Femur (tissue), 1 donor: ENCODE measurements at places on chromosomes 4 and X.

DNA sequence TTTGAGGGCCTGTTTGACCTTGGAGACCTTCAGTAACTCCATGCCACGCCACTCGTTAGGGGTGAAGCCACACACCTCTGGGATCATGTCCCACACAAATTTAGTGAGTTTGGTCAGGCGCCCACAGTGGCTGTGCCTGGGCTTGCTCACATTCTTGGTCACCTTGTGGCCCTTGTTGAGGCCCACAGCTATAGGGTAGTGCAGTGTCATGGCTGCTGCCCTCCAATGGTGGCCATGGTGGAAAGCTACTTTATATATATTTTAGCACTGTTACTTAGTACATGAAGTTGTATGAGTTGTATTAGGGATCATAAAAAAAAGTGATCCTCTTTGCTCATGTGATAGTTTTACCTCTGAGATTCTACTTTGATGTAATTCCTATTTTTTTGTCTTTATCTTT lies 985 bp upstream of the CXCL11 start:
- no peak for DNase-seq

DNA sequence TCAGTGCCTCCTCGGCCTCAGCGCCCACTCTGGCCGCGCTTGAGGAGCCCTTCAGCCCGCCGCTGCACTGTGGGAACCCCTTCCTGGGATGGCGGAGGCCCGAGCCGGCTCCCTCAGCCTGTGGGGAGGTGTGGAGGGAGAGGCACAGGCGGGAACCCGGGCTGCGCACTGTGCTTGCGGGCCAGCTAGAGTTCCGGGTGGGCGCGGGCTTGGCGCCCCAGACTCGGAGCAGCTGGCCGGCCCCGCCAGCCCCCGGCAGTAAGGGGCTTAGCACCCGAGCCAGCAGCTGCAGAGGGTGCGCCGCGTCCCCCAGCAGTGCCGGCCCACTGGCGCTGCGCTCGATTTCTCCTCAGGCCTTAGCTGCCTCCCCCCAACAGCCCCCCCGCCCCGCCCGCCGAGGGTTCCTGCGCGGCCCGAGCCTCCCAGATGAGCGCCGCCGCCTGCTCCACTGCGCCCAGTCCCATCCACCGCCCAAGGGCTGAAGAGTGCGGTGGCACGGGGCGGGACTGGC lies 1137.0 kb downstream of the PCDH18 start:
- no peak for DNase-seq

DNA sequence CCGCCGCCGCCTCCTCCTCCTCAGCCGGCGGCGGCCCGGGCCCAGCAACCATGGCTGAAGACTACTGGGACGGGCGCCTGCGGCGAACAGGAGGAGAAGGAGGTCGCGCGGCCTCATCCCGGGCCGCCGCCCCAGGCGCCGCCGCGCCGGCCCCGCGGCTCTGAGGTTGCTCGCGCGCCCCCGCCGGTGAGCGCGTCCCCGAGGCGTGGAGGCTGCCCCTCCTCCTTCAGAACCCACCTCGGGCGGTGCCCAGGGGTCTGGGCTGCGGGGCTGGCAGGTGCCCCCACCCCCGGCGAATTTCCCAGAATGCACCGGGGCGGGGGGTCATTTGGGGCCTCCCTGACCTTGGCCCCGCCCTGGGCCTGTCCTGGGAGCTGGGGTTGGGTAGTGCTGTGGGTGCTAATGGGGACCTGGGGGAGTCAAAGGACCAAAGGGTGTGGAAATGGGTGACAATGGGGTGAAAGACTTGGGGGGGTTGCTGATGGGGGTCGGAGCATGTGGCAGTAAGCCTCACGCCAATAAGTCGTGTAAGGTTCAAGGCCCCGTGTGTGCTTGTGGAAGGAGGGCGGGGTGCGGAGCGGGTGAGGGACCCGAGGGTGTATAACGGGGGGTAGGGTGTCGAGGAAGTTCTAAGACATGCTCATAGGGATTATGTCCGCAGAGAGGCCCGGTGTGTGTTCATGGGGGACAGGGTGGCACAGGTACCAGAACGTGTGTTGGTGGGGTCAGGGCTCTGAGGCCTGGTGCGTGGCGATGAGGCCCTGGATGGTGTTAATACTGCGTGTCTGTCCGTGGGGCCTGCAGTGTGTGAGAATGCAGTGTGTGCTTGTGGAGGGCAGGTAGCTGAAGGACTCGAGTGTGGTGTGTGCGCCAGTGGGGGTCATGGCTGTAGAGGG lies 687 bp downstream of the CDK16 start:
- peak; percentile 69 for DNase-seq

- DNase-seq, result no peak
Measured at GRCh38 chr4:164169591-164169990, 584.3 kb upstream of the SMIM31 start.

- no peak for DNase-seq
Measured at GRCh38 chr4:97317201-97317600, 826.1 kb downstream of the STPG2 start.

- DNase-seq, result no peak
Measured at GRCh38 chrX:103061486-103061885, 2.5 kb downstream of the BEX1 start.

- no peak for DNase-seq
Measured at GRCh38 chrX:56343664-56344063, 111.5 kb downstream of the KLF8 start.

GRCh38 chr4:147360301-147360700 lies 120.6 kb upstream of the EDNRA start:
- DNase-seq, result no peak

GRCh38 chrX:637660-638481 lies 7.3 kb downstream of the SHOX start:
- no peak for DNase-seq

GRCh38 chr4:10171055-10171454 lies 54.5 kb upstream of the WDR1 start:
- DNase-seq, result no peak

DNA sequence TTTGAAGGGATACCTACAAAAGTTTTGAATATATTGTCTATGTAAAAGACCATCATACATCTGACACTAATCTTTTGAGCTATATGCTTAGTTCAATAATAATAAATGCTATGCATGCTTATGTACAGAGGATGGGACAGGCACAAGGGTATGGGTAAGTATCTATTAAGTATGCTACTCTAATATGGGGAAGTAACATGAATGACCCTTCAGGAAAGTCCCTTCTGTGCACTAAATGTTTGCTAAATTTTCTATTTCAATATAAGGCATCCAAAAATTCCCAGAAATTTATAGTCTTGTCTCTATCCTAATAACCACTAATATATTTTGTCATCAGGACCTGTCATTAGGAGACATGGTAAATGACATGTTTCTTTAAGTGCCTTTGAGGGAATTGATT lies 19.0 kb downstream of the ATP8A1 start:
- DNase-seq, result no peak

DNA sequence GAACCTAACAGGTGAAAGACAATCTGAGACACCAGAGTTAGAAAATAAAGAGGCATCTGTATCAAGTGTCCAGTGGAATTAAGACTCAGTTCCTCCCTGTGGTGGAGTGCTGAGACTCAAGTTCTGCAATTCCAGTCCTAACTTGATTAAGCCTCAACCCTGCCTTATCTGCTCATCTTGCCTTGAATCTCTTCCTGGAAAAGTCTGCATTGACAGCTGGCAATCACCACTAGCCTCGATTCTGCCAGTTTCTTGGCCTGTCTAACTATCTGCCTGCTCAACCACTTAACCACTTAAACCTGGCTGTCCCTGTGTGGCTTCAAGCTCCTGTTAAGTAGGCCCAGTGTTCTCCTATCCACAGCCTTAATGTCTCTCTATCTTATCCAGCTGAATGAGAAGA lies 22.4 kb upstream of the NEIL3 start:
- DNase-seq, result no peak

GRCh38 chr4:24917076-24917856 lies 4.4 kb upstream of the CCDC149 start:
- no peak for DNase-seq

- DNase-seq, result no peak
Measured at GRCh38 chr4:14743601-14744000, 258.7 kb upstream of the CPEB2 start.

DNA sequence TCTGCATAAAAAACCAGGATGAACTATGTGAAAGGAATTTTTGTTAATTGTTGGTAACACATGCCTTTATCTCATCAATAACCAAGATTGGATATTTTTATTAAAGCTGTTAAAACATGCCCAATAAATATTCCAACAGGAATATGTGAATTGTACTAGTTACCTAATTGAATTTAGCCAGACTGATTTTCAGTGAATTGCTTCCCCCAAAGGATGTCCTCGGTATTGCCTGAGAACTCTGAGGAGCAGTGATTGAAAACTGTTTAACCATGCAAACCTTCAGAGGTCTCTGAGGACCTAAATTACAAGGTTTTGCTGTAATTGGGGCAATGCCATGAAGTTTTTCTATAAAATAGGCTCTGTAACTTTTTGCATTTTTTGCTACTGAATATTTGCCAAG lies 66.6 kb downstream of the BLTP1 start:
- DNase-seq, result no peak

- no peak for DNase-seq
Measured at GRCh38 chrX:72270316-72270866, 6.7 kb downstream of the RPS4X start.

DNA sequence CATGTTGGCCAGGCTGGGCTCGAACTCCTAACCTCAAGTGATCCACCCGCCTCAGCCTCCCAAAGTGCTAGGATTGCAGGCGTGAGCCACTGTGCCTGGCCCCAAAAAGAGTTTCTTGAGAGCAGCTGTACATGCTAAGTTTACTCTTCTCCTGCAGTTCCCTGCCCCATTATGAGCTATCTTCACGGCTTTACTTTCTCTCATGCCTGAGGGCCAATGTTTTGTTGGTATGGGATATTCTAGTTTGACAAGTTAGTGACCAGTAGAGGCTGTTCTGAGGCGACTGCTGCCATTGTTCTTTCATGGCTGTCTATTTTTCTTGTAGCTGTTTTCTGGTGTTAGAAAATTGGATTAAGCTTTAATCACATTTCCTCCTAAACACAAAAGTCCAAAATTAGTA lies 78.0 kb upstream of the STX18 start:
- DNase-seq, result no peak

DNA sequence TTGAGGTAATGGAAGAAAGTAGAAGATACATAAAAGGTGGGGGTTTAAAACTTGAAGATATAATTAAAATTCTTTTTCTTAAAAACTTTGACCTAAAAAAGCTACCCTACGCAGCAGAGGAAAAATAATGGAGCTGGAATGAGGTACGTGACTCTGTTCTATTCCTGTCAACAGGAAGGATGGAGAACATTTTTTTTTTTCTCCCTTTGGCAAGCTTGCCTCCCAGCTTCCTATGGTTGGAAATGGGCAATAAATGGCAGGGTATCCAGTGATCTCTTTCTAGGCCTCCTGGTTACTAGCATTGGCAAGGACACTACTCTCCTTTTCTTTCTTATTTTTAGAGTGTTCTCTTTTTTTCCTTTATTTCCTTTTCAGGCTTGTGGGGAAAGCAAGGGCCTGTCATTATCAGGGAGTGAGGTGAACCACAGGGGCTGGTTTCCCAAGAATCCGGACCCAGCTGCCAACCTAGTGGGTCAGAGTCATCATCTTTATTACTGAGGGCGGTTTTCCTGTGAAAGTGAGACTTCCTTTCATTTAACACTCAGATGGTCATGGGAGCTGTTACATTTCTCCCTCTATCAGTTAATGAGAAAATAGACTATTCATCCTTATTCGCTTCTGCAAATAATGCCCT lies 224.6 kb downstream of the SPRY1 start:
- peak; percentile 73 for DNase-seq
